NCI-H774 (cell line): ENCODE measurements at places on chromosomes 6 and 20.
A peak's percentile ranks its signal among the peaks of the same experiment; 100 is the strongest.

DNA sequence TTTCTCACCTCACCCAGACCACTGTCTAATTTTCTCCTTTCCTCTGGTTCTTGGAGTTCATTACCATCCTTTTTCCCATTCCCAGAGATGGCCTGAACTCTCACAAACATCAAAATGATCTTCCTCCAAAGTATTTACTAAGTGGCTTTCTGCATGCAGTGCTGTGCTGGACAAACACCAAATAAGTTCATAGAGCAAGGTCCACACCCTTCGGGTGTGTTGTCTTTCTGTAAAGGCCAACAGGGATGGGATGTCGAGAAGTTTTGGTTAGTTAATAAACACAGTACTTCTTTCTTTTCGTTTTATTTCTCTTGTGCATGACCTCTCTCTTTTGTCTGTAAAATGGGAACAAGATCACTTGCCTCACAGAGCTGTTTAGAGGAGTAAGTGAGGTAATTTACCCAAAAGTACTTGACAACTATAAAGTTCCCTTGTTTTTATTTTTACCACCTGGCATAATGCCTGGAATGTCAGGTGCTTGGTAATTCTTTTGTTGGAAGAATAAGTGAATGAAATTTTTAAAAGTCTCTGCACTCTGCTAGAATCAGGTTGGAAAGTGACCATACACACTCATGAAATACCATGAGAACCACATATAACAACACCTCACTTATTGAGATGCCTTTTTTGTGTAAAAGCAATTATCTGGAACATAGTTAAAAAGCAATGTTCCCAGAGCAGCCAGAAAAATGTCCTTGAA lies 22.8 kb upstream of the CCN6 start:
- peak; percentile 28 for DNase-seq

- no peak for DNase-seq
Observed at GRCh38 chr6:2804516-2804915, 37.1 kb downstream of the SERPINB1 start.

DNA sequence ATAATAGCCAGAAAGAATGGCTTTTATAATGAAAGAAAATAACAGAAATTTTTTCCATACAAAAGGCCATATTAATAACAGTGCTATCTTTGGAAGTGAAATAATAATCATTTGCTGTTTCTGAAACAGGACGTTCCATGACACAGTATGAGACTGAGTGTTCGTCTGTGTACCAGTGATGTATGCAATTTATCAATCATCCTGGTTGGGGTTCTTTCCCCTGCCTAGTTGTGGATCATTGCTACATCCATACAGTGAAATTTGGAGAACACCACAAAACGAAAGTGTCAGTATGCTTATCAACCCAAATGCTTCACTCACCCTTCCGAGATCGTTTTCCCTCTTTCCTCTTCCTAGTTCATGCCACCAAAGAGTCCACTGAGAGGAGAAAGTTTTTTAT lies 151.4 kb upstream of the PRDM1 start:
- no peak for DNase-seq

- DNase-seq: no peak
Observed at GRCh38 chr6:151349651-151350270, 41.6 kb downstream of the ZBTB2 start.

- no peak for DNase-seq
Observed at GRCh38 chr20:31547720-31548298, 33.6 kb downstream of the HM13 start.

GRCh38 chr20:11457488-11457887 lies 460.2 kb upstream of the BTBD3 start:
- DNase-seq: no peak

DNA sequence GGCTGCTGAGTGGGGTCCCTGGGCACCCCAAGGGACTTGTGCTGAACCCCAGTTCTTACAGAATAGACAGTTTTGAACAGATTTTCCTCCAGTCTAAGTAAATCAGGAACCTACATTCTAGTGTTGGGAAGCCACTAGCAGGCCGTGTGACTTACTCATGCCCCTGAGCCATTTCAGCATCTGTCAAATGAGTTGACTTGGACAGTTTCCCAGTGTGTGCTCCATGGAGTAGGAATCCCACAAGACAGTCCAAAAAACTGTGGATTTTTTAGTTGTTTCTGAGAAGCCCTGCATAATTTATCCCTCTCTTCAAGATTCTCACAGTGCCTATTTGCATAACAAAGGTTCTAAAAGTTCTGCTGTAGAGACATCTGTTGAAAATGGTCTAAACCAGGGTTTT lies 2.1 kb downstream of the GABRR2 start:
- peak; percentile 6 for DNase-seq
